ENCODE measurements at places on chromosomes 12 and 14.
A peak's percentile ranks its signal among the peaks of the same experiment; 100 is the strongest.

DNA sequence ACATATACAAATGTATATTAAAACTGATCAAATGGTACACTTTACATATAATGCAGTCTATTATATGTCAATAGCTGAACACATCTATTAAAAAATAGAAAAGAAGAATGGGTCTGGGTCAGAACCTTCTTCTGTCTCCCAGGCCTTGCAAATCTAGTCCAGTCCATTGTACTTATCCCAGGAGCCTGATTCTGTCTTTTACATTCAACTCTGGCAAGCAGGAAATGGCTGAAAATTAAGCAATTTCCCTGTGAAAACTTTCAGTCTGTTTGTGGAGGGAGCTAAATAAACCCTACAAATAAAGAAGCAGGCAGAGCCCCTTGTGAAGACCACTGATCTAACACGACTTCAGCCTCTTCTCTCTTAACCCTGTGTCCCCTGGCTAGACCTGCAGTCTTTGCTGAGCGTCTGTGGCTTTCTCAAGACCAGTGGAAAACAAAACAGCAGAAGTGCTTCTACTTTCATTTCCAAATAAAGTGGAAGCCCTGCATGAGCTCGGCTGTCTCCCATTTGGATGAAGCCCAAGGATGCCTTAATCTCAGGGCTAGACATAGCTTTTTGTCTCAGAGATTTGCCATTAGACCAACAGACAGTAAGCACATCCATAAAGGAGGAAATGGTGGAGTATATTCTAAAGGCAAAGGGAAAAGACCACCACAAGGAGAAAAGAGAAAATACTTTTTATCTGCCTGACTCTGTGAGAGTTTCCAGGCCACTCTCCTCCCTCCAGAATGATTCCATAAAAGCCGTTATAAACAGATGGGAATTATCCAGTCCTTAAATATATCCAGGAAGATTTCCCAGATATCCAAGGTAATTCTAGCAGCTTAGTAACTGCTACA lies 48.2 kb downstream of the CRACR2A start:
- peak; percentile 49 for DNase-seq

- DNase-seq = no peak
These were observed 22.5 kb upstream of the FOXG1 start for GRCh38 chr14:28744126-28744525.

- DNase-seq = peak; percentile 82
These were observed 344.2 kb upstream of the RGS6 start for GRCh38 chr14:71588028-71588427.

DNA sequence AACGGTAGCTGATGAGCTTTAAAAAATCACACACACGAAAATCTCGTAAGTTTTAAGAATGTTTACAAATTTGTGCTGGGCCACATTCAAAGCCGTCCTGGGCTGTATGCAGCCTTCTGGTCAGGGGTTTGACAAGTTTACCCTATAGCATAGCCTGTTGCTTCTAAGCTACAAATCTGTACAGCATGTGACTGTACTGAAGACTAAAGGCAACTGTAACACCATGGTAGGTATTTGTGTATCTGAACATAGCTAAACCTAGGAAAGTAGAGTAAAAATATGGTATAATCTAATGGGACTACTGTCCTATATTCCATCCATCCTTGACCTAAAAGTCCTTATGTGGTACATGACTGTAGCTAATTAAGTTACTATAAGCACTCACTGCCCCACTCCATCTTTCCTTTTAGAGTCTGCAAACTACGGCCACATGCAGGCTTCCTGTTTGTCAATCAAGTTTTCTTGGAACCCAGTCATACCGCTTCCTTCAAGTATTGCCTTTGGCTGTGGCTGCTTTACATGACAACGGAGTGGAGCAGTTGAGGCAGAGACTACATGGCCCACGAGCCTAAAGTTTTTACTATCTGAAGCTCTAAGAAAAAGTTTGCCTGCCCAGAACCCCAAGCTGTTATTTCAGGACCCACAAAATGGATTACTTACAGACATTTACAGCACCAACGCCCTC lies 18.5 kb downstream of the KRT7 start:
- no peak for DNase-seq

DNA sequence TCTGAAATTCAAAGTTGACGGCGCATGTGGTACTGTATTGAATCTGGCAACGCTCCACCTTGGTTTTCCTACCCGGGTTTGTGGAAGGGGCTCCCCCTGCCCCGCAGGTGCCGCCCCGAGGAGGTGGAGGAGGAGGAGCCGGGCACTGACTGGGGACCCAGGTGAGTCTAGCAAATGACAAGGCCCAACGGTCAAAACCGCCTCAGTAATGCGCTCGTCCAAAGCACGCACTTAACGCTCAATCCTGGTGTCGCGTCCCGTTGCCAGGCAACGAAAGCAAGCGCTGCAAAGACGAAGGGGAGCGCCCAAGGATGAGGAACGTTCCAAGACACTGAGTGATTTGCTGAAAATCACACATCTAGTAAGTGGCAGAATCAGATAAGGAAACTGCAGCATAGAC lies 24.0 kb upstream of the CLEC4E start:
- no peak for DNase-seq

DNA sequence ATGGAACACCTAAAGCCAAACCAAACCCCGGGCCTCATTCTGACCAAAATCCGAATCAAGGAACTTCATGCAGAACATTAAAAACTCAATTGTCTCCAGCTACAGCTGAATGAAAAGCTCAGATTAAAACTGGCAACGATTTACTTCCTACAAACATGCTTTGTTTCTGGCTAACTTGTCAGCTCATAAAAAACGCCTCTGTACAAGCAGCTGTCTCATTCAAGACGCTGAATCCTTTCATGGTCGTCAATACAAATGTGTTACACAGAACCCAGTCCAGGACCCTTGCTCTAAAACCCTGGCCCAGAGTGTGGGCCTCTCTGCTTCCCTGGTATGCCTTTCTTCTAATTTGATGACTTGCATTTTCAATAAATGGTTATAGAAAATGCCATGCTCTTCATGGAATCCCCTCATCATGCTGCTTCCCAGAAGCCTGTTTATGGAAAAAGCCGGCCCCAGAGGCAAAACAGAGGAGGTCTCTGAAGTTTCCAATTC lies 183.1 kb downstream of the PHLDA1 start:
- no peak for DNase-seq

- no peak for DNase-seq
These were observed 594 bp upstream of the CEP170B start for GRCh38 chr14:104864267-104865080.

DNA sequence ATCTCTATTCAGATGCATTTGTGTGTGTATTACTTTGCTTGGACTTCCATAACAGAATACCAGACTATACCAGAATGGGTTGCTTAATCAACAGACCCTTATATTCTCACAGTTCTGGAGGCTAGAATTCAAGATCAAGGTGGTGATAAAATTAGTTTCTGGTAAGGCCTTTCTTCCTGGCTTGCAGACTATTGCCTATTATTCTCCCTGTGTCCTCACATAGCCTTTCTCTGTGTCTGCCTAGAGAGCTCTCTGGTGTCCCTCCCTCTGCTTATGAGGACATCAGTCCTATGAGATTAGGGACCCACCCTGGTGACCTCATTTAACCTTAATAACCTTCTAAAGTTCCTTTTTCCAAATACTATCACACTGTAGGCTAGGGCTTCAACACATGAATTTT lies 106.0 kb downstream of the FAR2 start:
- DNase-seq = no peak

DNA sequence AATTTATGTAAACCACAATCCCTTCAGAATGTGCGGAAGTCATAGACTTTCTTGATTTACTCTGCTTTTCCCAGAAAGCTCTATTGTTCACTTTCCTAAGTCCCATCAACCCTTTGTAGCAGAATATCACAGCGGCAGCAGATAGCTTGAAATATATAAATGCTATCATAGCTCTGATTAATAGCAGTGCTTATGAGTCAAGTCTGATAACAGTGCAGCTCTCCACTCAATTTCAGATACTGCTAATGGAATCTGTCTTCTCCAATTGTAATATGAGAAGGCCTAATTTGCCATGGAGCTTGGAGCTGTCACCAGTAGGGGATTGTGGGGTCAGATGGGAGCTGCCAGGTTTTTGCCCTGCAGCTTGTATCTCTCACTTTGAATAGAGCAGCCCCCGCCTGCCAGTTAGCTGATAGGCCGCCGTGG lies 10.9 kb downstream of the TMEM260 start:
- DNase-seq = no peak
